ENCODE measurements at places on chromosomes 12 and 14. TPM values are rescaled to one million over a fixed set of nuclear protein-coding genes. Genes with fewer than 3 reads are reported as not detected.

Gene ABCB9
- total RNA-seq: 3.8 TPM

Gene WNT1
- total RNA-seq: not detected

Gene XPOT
- 27.5 TPM for total RNA-seq

Gene KCNC2
- total RNA-seq: not detected

- no peak for DNase-seq
Observed at GRCh38 chr14:51884086-51884927, 23.9 kb downstream of the GNG2 start.

DNA sequence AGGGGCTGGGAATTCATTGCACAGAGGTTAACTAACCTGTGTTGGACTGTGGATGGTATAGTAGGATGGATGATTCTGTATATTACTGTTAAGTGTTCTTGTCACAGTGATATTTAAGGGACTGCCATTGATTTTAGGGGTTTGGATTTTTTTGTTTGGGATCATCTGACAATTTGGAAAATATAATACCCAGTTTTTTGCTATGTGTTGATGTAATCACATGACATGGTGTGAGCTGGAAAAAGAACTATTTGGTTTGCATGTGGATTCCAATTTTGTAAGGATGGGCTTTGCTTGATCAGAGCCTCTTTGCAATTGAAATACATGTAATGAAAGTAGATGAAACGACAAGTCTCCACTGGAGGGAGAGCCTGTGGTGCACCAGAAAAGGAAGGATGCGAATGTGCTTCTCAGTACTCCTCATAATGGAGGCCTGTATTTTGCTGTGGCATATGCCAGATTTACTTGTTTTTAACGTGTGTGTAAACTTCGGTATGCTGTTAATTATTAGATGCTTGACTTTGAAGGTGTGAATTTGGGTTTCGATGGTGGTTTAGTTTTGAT is 2.7 kb downstream of the DYRK2 start:
- DNase-seq: no peak

- DNase-seq: no peak
Observed at GRCh38 chr14:36659822-36660735, 1.6 kb upstream of the PAX9 start.

GRCh38 chr12:99170461-99170860 is 477.1 kb upstream of the GARIN6 start:
- no peak for DNase-seq

DNA sequence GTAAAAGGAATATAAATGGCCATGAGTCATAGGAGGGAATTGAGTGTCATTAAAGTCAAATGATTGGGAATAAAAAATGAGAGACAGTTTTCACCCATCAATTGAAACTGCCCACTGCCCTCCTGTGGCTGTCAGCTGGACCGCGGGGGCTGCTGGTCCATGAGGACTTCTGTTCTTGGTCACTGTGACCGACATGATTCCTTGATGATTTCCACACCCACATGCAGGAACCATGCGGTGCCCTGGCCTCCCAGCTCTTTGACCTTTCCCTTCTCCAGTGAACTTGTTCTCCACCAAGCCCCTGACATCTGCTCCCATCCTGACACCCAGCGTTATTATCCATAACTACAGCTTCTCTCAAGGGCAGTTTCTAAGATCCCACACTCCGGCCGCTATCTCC is 48.4 kb downstream of the C12orf75 start:
- no peak for DNase-seq

GRCh38 chr12:1184402-1184801 is 193.4 kb downstream of the ERC1 start:
- DNase-seq: no peak

- no peak for DNase-seq
Observed at GRCh38 chr12:127893895-127894609, 372.9 kb upstream of the TMEM132C start.

DNA sequence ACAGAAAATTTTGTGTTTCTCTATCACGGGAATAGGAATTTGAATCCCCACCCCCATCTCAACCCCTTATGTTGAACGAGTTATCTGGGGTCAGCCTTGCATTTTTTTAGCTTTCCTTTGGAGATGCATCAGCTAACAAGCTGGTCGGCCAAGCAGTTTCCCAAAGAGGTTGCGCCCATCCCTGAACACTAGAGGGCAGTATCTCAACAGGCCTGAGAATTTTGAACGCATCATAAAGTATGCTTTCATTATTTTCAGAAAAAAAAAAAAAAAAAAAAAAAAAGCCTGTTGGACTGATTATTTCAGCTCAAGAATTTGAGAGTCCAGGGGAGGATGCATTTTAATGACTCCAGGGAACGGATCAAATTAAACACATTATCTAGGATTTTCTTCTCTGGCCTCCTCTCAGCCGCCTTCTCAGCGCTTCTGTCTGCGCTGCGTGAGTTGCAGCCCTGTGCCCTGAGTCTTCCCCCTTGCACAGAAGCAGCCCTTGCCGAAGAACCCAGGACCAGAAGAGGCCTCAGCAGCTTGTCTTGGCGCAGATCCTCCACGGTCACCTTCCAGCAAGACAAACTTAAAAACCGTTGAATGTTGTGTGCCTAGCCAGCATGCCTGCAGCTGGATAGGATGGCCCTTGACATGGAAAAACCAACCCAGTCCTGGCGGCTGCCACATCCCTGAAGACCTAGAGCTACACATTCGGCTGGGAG is 76.6 kb upstream of the GZMB start:
- peak; percentile 90 for DNase-seq

All from esophagus muscularis mucosa (tissue), 4 donors.